ENCODE measurements at places on chromosomes 12 and 14. TPM values are rescaled to one million over a fixed set of nuclear protein-coding genes. Genes with fewer than 3 reads are reported as not detected.

GRCh38 chr12:5807090-5807414, 138.0 kb downstream of the ANO2 start:
- DNase-seq: no peak

DNA sequence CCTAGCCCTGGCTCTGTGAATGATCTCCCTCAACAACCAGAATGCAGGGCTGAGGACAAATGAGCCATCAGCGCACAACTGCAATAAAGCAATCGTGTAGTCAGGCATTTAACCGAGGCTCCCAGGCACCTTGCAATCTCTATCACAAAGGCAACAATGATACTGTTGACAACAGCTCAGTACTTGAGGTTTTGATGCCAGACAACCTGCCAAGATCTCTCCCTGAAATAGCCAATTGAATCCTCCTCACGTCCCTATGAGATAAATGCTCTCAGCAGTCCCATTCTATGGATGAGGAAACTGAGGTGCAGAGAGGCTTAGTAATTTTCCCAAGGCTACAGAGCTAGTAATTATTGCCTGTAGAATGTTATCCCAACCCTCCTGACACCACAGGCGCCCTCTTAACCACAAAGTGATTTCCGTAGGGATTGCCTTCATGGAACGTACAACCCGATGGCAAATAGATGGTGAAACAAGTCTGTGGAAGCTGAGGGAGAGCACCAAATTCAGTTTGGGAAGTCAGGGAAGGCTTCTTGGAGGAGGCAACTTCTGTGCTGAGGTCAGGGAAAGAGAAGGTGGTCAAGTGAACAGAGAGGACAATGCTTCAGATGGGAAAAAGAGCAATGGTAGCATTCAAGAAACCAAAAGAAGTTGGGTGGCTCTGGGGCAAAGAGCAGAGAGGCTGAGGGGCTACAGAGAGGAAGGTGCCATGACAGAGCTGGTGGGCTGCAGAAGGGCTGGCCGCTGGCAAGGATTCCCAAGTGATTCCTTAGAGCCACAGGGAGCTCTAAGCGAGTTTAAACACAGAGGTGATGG, 12.6 kb downstream of the SERPINA3 start:
- no peak for DNase-seq

The KRT73 gene
- not detected for total RNA-seq

DNA sequence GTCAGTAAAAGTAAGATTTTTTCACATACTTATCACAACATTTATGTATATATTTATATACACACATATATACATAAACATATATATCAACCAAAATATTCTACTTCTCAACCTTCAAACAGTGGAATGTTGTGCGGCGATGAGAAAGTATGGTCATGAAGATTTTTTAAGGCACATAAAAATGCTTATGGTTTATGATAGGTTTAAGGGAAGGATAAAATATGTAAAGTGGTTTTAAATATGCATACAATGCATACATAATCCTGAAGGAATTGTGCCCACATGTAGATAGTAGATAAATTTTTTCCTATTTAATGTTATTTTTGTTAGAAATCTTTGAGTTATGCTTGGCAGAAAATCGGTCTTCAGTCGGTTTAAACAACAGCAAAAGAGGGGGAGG, 182.7 kb downstream of the ANO6 start:
- DNase-seq: no peak

DNA sequence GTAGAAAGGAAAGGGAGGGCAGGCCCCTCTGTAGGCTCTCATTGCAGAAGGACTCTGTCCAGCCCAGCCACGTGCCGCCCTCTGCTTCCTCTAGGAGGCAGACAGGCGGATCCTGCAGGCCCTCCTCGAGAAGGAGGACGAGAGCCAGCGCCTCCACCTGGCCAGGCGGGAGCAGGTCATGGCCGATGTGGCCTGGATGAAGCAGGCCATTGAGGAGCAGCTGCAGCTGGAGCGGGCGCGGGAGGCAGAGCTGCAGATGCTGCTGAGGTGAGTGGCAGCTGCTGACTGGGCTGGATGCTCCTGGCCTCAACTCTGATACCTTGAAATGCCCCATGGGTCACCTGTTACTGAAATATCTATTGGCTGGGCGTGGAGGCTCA, 10.9 kb downstream of the TCHP start:
- no peak for DNase-seq

DNA sequence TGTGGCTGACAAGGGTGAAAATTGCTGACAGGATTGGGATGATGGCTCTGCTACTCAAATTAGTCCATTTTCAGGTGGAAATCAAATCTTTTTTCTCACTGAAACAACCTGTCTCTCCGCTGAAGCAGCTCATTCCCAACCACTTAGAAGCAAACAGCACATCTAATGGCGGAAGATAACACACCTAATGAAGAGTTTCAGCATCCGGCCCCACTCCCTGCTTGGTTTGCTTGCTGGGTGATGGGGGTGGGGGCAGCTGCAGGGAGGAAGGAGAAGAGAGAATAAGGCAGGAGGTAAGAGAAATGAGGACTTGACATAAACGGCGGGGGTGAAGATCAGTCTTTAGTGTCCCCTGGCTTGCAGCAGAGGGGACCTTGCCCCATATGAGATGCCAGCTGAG, 4.0 kb downstream of the SYNDIG1L start:
- no peak for DNase-seq

DNA sequence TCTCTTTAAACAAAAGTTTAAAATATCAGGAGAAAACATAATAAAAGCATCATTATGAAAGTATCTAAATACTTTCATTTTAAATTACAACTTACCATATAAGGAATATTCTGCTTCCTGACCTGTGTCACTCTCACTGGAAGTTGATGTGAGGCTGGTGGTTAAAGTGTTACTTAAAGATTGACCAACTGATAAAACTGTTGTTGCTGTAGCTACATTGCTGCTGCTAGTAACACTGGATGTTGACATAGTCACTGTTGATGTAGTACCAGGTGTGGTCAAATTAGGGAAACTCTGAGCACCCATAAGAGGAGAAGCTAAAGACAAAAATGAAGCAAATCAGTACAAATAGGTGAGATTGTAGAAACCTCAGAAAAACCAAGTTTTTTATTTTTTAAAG, 79.9 kb downstream of the HECTD1 start:
- peak; percentile 69 for DNase-seq

The FAIM2 gene
- 2.2 TPM for total RNA-seq

The ASCL1 gene
- not detected for total RNA-seq

GRCh38 chr14:99057576-99058083, 214.4 kb downstream of the BCL11B start:
- DNase-seq: no peak

DNA sequence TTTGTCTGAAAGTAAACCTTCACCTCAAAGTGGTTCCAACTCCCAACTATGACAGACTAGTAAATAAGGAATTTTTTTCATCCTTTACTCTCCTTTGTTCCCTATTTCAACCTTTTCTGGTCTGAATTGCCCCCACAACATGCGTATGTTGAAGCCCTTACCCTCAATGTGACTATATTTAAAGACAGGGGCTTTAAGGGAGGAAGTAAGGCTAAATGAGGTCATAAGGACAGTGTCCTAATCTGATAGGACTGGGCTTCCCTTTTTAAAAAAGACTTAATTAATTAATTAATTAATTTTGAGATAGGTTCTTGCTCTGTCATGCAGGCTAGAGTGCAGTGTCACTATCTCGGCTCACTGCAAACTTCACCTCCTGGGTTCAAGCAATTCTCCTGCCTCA, 86.3 kb downstream of the VCPKMT start:
- DNase-seq: no peak

- no peak for DNase-seq
Observed at GRCh38 chr12:57226588-57227314, 2.8 kb upstream of the SHMT2 start.

DNA sequence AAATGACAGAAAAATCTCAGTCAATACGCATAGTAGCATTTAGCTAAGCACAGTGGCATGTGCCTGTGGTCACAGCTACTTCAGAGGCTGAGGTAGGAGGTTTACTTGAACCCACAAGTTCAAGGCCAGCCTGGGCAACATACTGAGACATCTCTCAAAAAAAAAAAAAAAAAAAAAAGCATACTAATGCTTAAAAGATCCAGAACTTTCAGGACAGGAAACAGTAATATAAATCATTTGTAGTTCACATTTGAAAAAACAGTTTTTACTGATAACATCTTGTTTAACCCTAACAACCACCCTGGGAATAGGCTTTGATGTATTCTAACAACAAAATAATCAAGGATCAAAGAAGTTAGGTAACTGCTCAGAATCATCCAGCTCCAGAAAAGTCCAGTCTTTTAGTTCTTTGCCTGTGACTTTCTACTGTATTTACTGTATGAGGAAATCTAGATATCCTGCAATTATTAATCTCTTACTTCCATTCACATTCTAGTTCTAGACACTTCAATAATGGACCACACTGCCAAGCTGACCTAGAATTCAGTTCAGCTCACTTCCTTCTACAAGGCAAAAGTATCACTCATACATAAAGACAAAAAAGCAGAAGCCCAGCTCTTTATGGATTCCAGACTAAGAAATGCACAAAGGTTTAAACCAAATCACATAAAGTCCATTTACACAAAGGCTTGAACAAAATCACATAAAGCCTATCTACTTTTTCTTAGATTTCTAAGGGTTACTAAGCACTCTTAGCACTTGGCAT, 28.5 kb downstream of the PAWR start:
- no peak for DNase-seq

The FITM1 gene
- not detected for total RNA-seq

DNA sequence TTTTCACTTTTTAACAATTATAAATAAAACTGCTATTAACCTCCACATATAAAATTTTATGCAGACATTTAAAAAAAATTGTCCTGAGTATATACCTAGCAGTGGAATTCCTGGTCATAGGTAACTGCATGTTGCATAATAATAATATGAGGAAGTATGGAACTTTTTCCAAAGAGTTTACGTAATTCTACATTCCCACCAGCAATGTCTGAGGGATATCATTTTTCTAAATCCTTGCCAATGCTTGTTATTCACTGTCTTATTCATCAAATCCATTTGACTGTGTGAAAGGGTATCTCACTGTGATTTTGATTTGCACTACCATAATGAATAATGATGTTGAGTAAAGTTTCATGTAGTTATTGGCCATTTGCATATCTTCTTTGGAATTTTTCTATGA, 393.8 kb downstream of the LRFN5 start:
- DNase-seq: no peak

- no peak for DNase-seq
Observed at GRCh38 chr12:94618995-94619695, 31.2 kb downstream of the TMCC3 start.

DNA sequence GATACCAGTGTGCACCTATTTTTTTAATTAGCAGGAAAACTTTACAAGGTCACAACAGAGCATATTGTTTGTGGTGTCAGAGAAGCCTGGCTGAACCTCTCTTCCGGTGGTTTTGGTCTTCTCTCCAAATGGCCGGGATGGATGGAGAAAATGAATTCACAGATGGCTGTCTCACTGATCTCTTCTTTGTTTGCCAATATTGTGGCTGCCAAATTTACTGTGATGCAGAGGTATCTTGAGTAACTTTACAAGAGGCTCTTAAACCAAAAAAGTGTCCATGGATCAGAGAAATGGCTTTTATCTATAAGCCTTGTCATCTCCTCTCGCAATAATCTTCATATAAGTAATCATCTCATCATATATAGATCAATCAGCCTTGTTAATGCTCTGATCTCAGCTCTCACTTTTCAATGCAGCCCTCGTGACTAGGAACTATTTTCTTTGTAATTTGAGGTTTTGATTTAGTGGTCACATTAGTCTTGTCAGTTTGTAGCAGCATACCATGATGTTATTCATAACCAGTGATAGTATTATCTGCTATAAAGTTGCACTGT, 308.1 kb downstream of the EGLN3 start:
- DNase-seq: no peak

GRCh38 chr14:39229222-39229543, 4.5 kb upstream of the MIA2 start:
- peak; percentile 40 for DNase-seq

The B3GNT4 gene
- total RNA-seq: not detected

DNA sequence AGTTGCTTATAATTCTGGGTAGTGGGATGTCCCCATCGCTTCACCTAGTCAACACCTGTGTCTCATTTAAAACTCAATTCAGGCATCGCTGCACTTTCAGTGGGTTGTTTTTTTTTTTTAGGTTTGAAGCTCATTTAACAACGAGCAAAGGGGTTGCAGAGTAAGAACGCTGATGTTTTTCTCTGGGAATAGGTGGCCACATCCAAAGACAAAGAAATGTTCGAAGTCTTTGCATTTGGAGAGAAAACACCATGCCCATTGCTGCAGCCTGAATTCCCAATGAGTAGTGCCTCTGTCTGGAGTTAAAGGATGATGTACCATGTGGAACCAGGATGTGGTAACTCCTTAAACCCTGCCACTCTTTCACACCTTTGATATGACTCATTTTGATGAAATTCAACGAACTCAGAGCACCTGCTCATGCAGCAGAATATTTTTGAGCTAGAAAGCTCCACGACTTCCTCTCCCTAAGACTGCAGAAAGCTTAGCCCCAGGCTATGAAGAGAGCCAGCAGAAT, 35.1 kb upstream of the BATF start:
- DNase-seq: no peak

DNA sequence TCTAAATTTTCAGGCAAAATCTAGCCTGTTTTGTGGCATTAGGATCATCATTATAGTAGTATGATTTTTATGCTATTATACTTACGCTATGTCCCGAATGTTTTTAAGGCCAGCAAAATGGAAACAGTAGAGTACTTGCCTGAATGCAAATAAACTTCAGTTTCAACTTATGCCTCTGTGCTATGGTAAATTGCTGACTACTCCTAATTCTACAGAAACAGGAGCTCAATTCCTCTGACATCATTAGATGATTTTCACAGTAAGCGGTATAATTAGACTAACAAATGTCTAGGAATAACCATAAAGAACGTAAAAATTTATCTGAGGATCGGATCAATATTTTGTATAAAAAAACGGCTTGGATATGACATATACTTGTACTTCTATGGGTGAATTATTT, 270.0 kb downstream of the EGLN3 start:
- DNase-seq: no peak

The PPP2R3C gene
- 53.7 TPM for total RNA-seq

GRCh38 chr14:77498120-77498979, at the start of gene ISM2:
Gene ISM2, minus strand, starts transcription at chr14:77498816. Its CDS starts 23 bp downstream, at chr14:77498793.
- DNase-seq: peak; percentile 42

GRCh38 chr12:19432309-19433170, 6.8 kb upstream of the AEBP2 start:
- DNase-seq: no peak

The TMEM63C gene
- total RNA-seq: not detected

- DNase-seq: peak; percentile 15
Observed at GRCh38 chr12:69435644-69436043, 34.5 kb upstream of the FRS2 start.

The EML5 gene
- 0.89 TPM for total RNA-seq

The MYH6 gene
- not detected for total RNA-seq

- no peak for DNase-seq
Observed at GRCh38 chr12:65946821-65947220, 122.5 kb downstream of the HMGA2 start.
